ENCODE measurements at places on chromosomes 7 and 10. TPM values are rescaled to one million over a fixed set of nuclear protein-coding genes. Genes with fewer than 3 reads are reported as not detected.

The ZCCHC24 gene
- total RNA-seq, result 0.73 TPM

The RBP3 gene
- total RNA-seq, result not detected

The CRYGN gene
- total RNA-seq, result 0.25 TPM

- no peaks in the 10 kb centered on the region for H3K36me3 ChIP-seq
- no peak overlapping the region for H3K4me3 ChIP-seq
- H3K27me3 ChIP-seq, result peaks cover 21% of the 10 kb centered on the region
- H3K27ac ChIP-seq, result peak overlapping the region; percentile 1
- no peak for DNase-seq
Observed at GRCh38 chr10:7417807-7418206, 7.0 kb upstream of the SFMBT2 start.

- DNase-seq, result no peak
- H3K27ac ChIP-seq, result peak overlapping the region; percentile 60
- peak overlapping the region; percentile 53 for H3K4me3 ChIP-seq
- peaks cover 56% of the 10 kb centered on the region for H3K27me3 ChIP-seq
Observed at GRCh38 chr10:22476601-22477321, 131.5 kb downstream of the SPAG6 start.

DNA sequence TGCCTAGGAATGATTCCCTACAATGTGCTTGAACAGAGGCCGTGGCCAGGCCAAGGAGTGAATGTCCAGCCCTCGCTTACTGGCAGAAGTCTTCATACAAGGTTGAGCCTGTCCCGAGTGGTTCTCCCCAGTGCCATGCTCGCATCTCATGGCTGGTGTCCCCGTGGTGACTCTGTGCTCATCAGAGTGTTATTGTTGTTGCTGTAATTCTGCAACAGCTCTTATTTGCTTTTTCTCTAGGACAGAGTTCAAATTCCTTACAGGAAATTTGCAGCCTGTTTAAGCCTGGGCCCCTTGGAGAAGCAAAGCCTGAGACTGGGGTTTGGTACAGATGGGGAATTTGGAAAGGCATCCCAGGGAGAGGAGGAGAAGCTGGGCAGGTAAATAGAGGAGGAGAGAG is 157.7 kb upstream of the PRR15 start:
- H3K4me1 ChIP-seq, result no peaks in the 10 kb centered on the region
- no peaks in the 10 kb centered on the region for H3K36me3 ChIP-seq
- H3K27ac ChIP-seq, result no peak overlapping the region
- H3K27me3 ChIP-seq, result peaks cover under 1% of the 10 kb centered on the region
- no peak overlapping the region for H3K4me3 ChIP-seq

DNA sequence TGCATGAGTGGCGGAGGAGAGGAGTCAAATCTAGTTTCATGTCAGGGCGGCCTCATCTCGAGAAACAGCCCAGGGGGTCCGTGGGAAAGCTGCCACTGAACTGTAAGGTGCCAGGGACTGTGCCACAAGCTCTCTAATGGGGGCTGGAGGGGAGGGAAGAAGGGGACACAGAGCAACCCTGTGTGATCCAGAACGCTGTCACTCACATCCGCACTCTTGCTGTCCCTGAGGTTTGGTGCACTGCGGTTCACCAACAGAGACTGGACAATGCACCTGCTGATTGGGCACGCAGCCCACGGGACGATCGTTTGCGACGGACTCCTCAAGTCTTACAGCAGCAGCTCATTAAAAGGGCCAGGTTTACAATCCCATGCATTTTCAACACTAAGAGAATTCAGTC is 47.7 kb downstream of the AMZ1 start:
- no peaks in the 10 kb centered on the region for H3K36me3 ChIP-seq
- H3K27me3 ChIP-seq, result no peaks in the 10 kb centered on the region
- no peak overlapping the region for H3K4me3 ChIP-seq
- H3K4me1 ChIP-seq, result peaks cover 24% of the 10 kb centered on the region
- no peak for DNase-seq

Measured in activated CD4-positive, alpha-beta T cell treated with anti-CD3 and anti-CD28 coated beads, Interleukin-2, amount 10 ng/mL, durations not matched to agents 7 days and 5 days (primary cell).